NCI-H345 (cell line): ENCODE measurements at places on chromosomes 12 and 14.

DNA sequence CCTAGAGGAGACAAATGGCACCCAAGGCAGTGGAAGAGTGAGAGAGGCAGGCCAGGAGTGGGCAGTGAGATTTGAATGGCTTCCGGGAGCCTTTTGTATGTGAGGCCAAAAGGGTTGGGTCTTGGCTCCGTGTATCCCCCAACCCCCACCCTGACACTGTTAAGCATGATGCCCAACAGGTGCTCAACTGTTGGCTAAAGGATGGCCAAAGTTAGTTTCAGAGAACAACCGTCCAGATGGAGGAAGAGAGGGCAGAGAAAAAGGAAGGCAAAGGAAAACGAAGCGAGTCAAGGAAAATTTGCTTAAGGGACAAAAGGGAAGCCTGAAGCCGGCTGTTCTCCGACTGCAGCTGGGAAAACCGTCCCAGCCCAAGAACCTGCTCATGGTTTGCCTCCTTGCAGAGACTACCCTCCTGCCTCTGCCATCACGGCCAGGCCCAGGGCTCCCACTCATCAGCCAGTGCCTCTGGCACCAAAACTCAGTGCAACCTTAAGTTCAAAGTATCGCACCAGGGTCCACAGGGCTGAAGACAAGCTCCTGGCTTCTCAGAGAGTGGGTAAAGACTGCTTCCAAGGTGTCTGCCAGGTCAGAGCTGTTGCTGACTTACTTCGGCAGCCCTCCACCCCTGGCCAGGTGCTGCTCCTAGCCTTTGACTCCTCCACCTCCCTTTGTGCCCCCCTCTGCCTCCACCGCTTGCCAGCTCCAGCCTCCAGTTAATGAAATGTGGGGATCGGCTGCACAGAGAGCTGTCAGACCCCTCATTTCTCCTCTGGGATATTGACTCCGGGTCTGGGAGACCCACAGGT lies 4.2 kb upstream of the C1QL4 start:
- DNase-seq, result no peak

DNA sequence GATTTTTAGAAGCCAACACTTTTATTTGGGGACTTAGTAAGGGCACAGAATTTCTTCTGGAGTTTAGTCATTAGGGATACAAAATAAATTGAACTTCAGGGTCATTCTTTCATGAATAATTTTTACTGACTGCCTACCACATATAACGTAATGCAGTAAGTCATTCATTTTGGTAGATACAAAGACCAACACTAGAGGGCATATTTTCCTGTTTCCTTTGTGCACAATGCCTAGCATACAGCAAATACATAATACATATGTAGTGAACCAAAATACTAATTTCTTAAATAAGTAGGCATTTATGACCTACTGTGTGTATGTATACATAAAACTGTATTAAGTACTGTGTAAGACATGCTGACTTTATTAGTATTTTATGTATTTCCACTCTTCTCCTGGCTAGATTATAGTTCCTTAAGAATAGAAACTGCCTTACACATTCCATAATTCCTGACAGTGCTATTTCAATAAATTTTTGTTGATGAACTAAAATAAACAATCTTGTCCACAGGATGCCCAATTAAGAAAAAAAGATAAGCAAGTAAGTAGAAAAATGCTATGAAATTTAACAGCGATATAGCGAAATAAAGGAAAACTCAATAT lies 47.9 kb downstream of the PPP1R12A start:
- peak; percentile 34 for DNase-seq

GRCh38 chr12:16112612-16113560 lies 164.6 kb downstream of the SLC15A5 start:
- peak; percentile 74 for DNase-seq

GRCh38 chr14:99436247-99437180 lies 44.1 kb downstream of the SETD3 start:
- no peak for DNase-seq

- DNase-seq, result no peak
Measured at GRCh38 chr12:27623645-27624044, 72.6 kb upstream of the REP15 start.

GRCh38 chr12:5102806-5103205 lies 59.1 kb downstream of the KCNA5 start:
- no peak for DNase-seq
